ENCODE measurements at places on chromosomes 12 and 14.

DNA sequence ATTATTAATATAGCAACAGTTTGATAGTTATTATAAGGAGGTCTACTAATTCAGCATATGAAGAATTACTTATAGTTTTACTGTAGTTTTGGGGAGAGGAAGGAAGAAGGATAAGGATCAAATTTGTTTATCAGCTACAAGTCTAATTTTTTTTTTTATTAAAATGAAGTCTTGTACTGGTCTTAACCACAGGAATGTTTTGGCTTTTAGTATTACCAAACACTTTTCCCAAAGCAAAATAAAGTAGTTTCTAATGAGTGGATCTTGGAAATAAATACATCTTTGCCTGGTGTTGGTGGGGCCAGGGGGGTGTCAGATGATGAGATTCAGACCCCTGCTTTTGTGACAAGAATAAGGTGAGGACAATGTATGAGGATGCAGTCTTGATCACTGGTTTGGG is 57.2 kb upstream of the ZDHHC17 start:
- DNase-seq: no peak

- no peak for DNase-seq
These were observed 98.4 kb upstream of the FZD10 start for GRCh38 chr12:130063866-130064265.

GRCh38 chr12:11856971-11857370 is 207.5 kb downstream of the ETV6 start:
- DNase-seq: no peak

GRCh38 chr14:87696485-87696884 is 296.5 kb downstream of the GALC start:
- DNase-seq: no peak

- DNase-seq: no peak
These were observed 16.4 kb upstream of the PITPNM2 start for GRCh38 chr12:123167329-123167728.

- DNase-seq: no peak
These were observed 54.7 kb downstream of the SUSD6 start for GRCh38 chr14:69666112-69666511.

- no peak for DNase-seq
These were observed 13.9 kb upstream of the PPP1CC start for GRCh38 chr12:110756611-110757010.

DNA sequence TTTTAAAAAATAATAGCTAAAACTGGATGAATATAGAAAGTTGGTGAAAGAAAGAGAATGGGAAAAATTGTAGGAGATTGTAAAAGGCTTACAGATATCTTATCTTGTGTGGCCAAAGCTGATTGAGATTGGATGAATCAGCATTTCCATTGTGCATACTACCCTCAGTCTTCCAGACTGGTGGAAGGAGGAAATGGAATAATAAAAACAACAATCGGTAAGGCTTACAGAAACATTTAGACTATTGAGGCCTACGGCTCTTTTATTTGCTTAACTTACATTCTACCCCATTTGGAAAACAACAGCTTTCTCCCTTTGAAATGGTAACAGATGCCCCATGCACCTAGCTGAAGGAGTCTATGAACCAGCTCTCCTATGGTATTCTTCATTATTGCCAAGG is 129.8 kb downstream of the PTPRB start:
- no peak for DNase-seq

DNA sequence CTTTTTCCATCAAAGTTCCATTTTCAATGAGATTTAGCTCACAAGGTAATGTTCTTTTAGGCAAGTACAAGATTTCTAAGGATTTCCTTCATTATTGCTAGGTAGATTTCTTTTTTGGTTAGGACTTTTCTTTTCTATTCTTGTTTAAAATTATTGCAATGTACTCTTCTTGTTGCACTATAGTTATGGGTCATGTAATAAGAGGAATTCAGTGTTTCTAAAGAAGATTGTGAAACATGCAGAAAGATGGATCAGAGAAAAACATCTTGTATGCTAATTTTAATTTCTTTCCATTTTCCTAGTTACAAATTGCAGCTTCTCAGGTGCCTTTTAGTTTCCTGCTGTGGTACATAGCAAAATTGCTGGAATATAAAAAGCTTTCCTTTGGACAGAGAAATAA is 56.1 kb downstream of the BTG1 start:
- DNase-seq: no peak

GRCh38 chr12:4212845-4213244 is 60.7 kb upstream of the CCND2 start:
- no peak for DNase-seq

DNA sequence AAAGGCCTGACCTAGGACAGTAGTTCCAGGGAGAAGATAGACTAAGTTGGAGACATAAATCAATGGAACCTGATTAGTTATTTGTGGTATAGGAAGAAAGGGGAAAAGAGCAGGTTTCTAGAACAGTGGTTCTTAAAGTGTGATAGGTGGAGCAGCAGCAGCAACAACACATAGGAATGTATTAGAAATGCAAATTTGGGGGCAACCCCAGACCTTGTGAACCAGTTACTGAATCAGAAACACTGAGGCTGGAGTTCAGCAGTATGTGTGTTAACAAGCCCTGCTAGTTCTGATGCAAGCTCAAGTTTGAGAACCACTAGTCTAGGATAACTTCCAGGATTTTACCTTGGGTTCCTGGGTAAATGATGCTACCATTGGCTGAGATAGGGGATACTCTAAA is 308.7 kb downstream of the EMP1 start:
- DNase-seq: no peak

GRCh38 chr14:94407906-94408305 is 19.5 kb upstream of the SERPINA1 start:
- no peak for DNase-seq

Data from KG1 (cell line).